ENCODE measurements at places on chromosomes 6 and 20.

- no peak for DNase-seq
Observed at GRCh38 chr20:7695635-7696034, 244.6 kb downstream of the HAO1 start.

DNA sequence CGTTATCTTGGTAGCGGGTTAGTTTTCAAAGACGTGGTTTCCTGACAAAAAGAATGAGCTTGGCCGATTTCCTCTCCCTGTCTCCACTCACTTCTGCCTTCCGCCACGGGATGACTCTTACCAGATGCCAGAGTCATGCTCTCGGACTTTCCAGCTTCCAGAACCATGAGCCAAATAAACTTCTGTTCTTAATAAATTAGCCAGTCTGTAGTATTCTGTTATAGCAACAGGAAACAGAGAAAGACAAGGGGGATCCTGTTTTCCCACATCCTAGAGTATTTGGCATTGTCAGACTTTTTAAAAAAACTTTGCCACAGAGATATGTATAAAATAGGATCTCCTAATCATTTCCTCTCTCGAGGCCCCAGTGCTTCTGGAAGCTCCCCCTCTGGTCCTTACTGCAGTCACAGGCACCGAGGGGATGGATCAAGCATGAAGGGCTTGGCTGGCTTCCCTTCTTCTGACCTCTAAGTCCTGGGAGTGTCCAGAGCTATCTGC lies 84.9 kb upstream of the NAA20 start:
- DNase-seq, result no peak

- no peak for DNase-seq
Observed at GRCh38 chr6:150482883-150483409, 114.1 kb downstream of the IYD start.

- DNase-seq, result no peak
Observed at GRCh38 chr6:148608199-148608951, 138.5 kb upstream of the UST start.

GRCh38 chr6:21846541-21847451 lies 253.2 kb downstream of the SOX4 start:
- DNase-seq, result no peak

DNA sequence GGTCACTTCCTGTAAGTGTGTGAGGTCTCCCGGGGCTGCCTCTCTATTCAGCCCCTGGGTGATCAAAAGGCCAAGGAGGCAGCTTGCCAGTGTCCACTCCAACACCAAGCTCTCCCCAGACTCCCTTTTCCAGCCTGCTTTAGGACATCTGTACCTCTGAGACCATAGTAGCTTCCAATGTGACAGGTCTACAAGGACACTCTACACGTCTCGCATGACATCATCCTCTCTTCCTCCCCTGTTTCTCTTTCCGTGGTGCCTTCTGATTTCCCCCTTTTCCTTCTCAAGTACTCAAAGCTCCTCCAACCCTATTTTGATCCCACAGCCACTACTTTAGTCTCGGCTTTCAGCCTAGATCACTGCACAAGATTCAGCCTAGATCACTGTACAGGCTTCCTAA lies 26.4 kb downstream of the HLA-F start:
- no peak for DNase-seq

DNA sequence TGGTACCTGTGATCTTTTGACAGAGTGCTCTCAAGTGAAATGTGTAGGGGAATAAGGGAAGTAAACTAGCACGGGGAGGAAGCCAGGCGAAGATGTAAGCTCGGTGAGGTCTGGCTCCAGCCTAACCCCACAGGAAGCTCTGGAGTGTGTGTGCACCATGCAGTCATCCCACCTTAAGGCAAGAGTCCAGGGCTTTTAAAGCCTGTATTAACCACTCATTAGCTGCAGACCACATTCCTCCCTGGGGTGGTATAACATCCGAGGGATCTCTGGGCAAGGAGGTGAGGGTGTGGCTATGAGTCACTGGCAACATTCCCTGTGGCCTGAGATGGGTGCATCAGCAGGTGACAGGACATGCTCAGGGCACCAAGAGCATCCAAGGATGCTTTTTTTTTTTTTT lies 12.5 kb upstream of the RANBP9 start:
- no peak for DNase-seq
